ENCODE measurements at places on chromosomes 5 and 9.

DNA sequence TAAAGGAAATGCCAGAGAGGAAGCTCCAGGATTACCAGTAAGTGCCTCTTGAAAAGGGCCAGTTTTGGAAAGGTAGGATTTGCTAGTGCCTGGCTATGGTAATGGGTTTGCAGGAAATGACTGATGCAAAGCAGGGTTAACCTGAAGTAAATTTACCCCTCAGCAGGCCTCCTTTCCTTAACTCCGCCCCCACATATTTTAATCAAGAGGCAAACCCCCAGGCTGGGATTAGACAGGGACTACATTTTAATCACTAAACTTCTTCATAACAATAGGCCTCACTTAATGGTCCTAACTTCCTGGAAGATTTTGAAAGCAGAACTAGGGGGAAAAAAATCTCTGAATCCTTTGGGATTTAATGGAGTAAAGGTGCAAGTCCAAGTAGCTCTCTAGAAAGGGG, 10.2 kb upstream of the SLC1A3 start:
- DNase-seq = no peak

GRCh38 chr5:60377826-60378225, 322.1 kb downstream of the DEPDC1B start:
- DNase-seq = no peak

DNA sequence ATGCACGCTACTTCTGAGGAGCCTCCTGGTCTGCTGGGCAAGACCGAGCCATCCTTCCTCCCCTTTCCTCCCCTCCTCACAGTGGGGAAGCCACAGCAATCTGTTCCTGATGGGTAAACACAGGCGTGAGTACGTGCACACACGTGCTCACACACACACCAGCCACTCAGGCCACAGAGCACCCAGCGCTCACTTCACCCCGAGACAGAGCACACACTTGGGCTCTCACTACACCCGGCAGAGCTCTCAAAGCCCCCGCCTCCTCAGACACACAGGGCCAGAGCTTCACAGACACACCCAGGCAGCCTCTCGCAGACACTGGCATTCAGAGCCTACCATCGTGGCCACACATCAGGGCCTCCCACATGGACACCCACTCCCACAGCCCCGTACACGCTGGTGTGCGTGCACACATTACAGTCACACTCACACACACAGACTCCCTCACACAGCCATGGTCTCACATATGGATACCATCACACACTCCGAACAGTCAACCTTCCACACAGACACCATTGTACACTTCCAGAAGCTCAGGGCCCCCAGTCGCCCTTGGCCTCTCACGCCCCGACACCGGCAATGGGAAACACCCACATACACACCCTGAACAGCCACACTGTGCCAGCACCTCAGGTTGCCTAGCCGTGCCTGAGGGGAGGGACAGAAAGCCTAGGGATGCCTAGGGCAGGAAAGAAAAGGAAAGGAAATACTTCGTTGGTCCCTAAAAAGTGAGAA, 13.5 kb downstream of the CNTFR start:
- DNase-seq = no peak

- no peak for DNase-seq
These were observed 90.9 kb upstream of the COX7C start for GRCh38 chr5:86526811-86527348.

- DNase-seq = peak; percentile 88
These were observed 29.8 kb upstream of the FABP6 start for GRCh38 chr5:160199410-160199911.

GRCh38 chr9:105658351-105658750, 3.9 kb upstream of the TAL2 start:
- DNase-seq = no peak

DNA sequence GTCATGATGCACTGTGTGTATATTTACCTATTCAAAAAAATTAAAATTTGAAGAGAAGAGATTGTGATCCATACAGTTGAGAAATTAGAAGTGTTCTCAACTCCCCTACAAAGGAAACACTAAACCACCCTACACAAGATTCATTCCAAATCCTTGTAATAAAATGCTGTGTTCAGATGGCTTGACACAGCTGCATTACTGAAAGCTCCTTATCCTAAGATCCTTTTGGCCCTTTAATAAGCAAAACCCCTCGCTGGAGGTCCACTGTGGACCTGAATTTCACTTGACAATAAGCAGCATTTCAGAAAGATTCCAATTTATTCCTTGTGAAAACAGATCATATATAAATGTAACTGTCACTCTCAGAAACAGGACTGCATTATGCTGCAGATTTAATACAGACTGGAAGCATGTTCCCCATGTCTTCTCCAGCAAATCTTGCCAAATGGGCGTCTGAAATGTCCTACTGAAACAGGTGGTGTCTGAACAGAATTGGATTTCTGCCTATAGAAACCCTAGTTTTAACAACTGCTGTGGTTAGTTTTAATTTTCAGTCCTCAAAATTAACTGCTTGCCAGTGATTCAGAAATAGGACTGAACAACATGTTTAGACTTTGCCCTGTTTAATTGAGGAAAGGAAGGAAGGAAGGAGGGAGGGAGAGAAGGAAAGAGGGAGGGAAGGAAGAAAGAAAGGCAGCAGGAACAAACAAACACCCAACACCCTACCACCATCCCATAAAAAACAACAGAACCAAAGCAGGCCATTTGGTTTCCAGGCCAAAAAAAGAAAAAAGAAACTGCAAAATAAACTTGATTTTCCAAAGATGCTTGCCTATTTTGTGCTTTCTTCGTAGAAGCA, 179.6 kb downstream of the MLLT3 start:
- no peak for DNase-seq

- DNase-seq = no peak
These were observed 13.2 kb upstream of the C5orf58 start for GRCh38 chr5:170219615-170220014.

GRCh38 chr5:157758706-157759105, 15.2 kb downstream of the LSM11 start:
- no peak for DNase-seq

- no peak for DNase-seq
These were observed 74.7 kb downstream of the PIK3R1 start for GRCh38 chr5:68290260-68290674.

DNA sequence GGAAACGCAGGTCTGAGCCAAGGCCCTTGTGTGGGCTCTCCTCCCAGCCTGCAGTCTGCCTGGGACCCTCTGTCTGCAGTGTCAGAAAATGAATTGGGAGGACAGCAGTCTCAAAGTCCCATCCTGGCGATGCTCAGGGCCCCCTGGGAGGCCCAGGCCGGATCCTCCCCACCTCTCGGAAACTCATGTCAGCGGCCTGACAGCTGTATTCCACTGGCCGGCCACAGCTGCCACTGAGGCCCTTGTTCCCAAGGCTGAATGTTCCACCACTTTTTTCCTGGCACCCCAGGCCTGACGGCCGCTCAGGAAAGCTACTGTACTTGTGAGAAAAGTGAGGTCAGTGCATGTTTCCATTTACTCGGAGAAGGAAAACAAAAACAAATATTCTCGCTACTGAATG, 180.0 kb downstream of the FGF18 start:
- DNase-seq = no peak

DNA sequence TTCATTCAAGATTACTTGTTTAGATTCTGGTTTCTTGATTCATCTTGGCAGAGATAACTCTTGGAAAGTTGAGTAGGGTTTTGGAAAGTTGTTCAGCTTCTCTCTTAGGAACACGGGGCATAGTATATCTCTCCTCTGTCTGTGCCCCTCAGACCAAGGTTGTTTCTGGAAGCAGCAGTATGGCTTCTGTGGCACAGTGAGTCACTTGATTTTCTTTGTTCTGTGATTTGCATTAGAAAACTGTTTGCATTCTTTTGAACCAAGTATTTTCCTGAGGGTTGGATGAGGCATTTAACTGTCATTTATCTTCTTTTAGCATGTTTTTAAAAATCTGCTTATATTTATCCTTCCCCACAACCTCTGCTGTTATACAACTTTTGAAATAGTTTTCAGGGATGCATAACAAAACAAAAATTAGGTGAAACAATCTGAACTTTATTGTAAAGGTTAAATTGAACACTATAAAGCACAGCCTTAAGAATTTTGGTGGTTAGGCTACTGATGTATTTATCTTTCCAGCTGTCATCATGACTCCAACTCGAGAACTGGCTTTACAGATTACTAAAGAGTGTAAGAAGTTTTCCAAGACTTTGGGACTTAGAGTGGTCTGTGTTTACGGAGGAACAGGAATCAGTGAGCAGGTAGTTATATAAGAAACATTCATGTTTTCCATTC, 26.5 kb downstream of the DDX46 start:
- no peak for DNase-seq

DNA sequence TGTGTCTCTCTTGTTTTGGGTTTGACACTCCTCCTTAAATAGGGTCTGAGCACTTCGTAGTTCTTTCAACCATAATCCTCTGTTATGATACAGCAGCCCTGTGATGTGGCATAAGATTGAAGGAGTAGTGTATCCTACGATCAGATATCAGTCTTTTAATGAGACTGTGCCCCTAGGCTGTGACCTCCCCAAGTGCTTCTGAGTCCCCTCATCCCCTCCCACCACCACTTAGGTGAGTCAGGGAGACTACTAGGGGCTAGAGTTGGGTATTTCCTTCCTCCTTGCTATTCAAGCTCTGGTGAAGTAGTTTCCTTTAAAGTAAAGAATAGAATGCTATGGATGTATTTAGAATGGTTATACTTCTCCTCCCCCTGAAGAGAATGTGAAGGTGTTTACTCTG, 637.2 kb upstream of the GRAMD2B start:
- no peak for DNase-seq

DNA sequence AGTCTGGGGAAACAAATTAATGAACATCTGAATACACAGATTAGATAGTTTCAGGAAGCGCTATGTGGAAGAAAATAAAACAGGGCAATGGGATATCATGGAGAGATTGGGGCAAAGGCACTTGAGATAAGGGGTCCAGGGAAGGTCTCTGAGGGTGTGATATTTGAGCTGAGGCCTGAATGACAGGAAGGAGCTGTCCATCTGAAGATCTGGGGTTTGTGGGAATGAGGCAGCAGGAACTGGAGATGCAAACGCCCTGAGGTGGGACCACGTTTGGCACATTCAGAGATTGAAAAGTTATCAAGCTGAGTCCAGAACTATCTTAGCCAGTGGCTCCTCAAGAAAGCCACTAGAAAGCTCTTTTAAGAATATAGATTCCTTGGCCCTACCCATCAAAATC, 8.7 kb upstream of the DAB2IP start:
- no peak for DNase-seq

- no peak for DNase-seq
These were observed 9.2 kb downstream of the POC5 start for GRCh38 chr5:75707911-75708509.

- DNase-seq = no peak
These were observed 382.6 kb downstream of the ADGRV1 start for GRCh38 chr5:90941002-90941720.

DNA sequence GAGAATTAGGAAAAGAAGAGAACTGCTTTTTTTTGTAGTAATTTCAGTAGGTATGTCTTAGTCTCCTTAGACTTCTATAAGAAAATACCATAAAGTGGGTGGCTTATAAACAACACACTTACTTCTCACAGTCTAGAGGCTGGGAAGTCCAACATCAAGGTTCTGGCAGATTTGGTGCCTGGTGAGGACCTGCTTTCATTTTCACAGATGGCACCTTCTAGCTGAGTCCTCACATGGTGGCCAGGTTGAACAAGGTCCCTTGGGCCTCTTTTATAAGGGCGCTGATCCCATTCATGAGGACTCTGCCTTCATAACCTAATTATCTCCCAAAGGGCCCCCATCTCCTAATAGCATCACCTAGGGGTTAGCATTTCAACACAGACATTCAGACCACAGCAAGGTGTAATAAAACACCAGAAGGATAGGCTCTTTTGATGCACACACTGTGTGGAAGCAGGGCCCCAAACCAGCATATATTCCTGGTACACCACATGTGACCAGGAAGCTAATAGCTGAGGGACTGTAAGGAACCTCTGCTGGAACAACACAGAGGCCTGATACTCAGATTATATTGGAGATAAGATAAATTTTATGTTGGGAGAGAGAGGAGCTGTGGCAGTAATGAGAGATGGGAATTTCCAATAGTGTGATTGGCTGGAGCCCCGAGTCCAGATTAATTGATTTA, 384.9 kb downstream of the RAB3C start:
- DNase-seq = no peak

- no peak for DNase-seq
These were observed 7.2 kb downstream of the IRGM start for GRCh38 chr5:150853561-150853960.

GRCh38 chr9:4742246-4742645, 1.2 kb upstream of the AK3 start:
- DNase-seq = no peak

- no peak for DNase-seq
These were observed 1431.0 kb upstream of the WWC1 start for GRCh38 chr5:166860426-166860825.

DNA sequence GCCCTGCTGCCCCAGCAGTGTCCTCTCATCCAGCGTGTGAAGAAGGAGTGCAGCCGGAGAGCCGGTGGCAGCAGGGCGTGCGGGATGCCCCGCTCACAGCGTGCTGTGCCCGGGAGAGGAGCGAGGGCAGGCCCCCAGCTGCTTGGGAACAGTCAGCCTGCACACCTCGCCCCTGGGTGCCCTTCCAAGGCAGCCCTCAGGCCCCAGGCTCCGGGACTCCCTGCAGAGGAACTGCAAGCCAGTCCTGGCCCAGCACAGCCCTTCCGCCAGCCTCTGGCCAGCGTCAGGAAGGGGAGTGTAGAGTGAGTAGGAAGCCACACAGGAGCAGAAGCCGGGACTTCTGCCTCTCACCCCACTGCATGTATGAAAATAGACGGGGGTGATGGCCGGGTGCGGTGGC, 43.5 kb downstream of the ADAMTS2 start:
- DNase-seq = no peak

GRCh38 chr5:172503925-172504700, 49.8 kb upstream of the SH3PXD2B start:
- DNase-seq = no peak

DNA sequence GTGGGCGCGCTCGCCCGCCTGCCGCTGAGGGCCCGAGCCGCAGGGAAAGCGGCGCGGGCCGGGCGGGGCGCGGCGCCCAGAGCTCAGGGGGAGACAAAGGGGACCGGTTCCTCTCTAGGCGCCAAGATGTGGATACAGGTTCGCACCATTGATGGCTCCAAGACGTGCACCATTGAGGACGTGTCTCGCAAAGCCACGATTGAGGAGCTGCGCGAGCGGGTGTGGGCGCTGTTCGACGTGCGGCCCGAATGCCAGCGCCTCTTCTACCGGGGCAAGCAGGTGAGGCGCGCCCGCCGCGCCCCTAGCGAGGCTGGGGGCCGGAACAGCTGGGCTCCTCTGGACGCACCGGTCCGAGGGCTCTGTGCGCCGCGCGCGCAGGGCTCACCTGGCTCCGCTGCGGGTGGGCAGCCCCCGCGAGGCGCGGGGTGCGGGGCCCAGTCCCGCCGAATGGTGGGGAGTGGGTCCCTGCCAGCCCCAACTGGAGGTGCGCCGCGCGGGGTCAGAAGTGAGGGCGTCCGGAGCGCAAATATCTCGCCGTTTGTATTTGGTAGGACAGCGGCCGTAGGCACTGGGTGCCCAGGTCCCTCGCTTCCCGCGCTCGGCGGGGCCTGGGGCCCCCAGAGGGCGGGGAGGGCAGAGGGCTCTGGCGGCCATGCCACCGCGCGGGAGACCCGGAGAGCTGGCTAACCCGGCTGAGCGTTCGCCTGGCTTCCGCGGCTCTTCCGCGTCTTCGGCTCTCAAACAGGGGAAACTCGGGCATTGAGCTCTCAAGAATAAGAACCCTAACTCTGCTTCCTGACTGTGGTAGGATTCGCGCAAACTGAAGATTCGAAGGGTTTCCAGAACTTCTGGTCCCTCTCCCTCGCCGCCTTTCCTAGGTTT, 607 bp downstream of the UHRF2 start:
- peak; percentile 52 for DNase-seq

All from stimulated activated CD8-positive, alpha-beta memory T cell treated with anti-CD3 and anti-CD28 coated beads, Interleukin-4, amount 100 ng/mL, for 48 hours (primary cell).